Muscle of back (tissue), 13 donors: ENCODE measurements at places on chromosomes 4 and X. TPM values are rescaled to one million over a fixed set of nuclear protein-coding genes. Genes with fewer than 3 reads are reported as not detected.

- DNase-seq = peak; percentile 33
Measured at GRCh38 chrX:150476164-150476699, 92.2 kb upstream of the MTM1 start.

GRCh38 chrX:80578517-80579105 is 158.4 kb downstream of the TENT5D start:
- peak; percentile 35 for DNase-seq

DNA sequence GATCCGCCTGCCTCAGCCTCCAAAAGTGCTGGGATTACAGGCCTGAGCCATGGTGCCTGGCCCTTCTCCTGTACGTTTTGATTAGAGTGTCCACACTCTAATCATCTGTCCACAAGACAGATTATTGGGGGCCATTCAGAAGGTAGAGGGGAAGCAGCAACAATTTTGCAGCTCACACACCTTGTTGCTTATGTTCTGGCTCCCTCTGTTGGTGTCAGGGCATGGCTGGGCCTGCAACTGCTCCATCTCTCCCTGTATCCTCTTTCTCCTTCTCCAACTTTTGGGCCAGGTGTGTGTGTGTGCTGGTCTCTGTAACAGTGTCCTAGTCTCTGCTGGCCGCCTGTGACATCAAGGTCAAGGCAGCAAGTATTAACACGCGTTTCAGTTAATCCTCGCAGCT is 125.5 kb upstream of the MBNL3 start:
- peak; percentile 10 for DNase-seq

DNA sequence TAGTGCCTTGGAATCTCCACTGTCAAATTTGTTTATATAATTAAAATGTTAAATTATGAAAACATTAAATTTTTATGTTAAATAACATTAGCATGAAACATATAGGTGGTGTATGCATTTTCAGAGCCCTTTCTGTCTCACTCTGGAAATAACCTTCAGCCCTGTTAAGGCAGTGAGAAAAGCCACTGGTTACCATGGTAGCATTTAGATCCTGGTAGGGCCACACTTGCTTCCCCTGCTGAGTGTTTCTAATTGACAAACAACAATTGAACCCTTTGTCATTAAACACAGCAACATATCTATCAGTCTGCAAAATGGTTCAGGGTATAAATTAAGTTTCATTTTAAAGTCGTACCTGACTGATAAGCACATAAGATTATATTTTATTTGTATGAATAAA is 63.5 kb downstream of the PDK3 start:
- DNase-seq = no peak

DNA sequence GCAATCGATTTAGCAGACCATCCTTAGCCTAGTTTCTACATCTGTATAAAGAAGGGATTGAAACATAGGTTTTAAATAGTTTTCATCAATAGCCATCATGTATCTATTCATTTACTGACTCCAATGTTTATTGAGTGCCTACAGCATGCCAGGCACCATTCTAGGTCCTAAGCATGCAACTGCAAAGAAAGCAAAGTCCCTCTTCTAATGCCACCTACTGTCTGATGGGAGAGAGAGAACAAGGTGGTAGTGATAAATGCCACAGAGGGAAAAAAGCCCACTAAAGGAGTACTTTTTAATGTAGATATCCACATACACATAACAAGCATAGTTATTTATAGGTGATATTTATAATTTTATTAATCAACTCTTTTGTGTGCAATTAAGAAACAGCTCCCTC is 67.6 kb upstream of the PPARGC1A start:
- DNase-seq = no peak

- no peak for DNase-seq
Measured at GRCh38 chr4:189022440-189023035, 883.3 kb downstream of the TRIML1 start.

- no peak for DNase-seq
Measured at GRCh38 chr4:154741922-154742850, 1.6 kb upstream of the LRAT start.

DNA sequence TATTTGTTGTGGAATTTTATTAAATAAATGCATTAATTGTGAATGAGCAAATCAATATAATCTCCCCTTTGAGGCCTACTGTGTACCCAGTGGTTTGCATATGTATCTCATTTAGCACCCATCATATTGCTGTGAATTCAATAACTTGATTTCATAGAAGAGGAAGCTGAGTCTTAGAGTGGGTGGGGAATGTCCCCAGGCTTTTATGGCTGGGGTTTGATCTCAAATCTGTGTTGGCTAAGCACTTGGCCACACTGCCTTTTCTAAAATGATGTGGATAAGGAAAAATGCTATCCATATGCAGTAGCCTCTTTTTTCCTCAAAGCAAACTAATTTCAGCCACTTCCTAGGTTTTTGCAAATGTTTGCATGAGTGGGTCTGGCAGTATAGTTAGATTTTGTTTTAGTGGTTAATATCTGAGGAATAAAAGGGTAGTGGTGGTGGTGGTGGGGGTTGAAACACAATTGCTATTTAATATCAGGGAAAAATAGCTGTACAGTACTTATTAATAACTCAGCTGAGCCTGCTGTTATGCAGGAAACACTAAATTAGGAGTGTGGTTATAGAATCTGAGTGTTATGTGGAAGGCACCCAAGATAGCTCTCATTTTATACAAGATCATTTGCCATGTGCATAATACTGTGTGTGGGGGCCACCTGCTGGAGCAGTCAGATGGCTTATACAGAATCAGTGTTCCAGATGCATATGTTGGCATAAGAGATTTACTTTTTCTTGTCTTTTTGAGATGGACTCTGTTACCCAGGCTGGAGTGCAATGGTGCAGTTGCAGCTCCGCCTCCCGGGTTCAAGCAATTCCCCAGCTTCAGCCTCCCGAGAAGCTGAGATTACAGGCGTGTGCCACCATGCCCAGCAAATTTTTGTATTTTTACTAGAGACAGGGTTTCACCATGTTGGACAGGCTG is 108.0 kb downstream of the TMEM131L start:
- DNase-seq = peak; percentile 87

DNA sequence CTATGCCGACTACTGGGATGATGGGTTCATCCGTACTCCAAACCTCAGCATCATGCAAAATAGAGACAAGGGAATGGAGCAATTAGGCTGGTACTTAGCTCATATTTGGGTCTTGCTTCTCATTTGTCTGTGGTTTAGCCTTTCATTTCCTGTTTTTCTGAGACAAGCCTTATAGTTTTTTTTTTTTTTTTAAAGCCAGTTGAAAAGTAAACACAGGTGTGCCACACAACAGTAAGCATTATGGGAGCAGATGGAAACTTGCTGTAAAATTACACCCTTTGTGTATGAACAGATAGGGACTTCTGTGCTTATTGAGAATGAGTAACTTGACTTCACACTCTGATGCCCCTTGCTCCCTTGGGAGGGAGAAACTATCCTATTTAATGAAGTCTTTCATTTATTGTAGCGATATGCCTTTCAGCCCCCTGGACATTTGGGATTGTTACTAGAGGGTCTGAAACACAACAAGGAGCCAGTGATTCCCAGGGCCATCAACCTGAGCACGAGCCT is 13.7 kb downstream of the RASSF6 start:
- no peak for DNase-seq

- DNase-seq = no peak
Measured at GRCh38 chr4:26071688-26072087, 157.7 kb downstream of the SMIM20 start.

- DNase-seq = no peak
Measured at GRCh38 chr4:2941138-2942036, 21.8 kb downstream of the NOP14 start.

DNA sequence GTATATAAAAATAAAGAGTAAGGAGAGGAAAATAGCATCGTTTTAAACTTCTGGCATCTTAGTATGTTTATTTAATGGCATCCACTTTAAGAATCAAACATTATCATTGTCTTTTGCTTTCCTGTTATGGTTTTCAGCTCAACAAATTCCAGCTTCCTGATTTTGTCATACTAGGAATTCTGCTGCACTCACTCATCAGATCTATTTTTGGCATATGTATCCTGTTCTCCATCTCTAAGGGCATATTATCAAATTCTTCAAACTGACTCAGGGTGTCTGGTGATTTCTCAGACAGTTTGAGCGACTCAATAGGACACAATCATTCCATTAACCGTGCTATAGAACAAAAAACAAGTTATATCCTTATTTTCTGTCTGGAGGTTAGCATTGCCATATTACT is 248.5 kb upstream of the DIAPH2 start:
- peak; percentile 59 for DNase-seq

- no peak for DNase-seq
Measured at GRCh38 chr4:99807666-99808065, 9.0 kb upstream of the DAPP1 start.

DNA sequence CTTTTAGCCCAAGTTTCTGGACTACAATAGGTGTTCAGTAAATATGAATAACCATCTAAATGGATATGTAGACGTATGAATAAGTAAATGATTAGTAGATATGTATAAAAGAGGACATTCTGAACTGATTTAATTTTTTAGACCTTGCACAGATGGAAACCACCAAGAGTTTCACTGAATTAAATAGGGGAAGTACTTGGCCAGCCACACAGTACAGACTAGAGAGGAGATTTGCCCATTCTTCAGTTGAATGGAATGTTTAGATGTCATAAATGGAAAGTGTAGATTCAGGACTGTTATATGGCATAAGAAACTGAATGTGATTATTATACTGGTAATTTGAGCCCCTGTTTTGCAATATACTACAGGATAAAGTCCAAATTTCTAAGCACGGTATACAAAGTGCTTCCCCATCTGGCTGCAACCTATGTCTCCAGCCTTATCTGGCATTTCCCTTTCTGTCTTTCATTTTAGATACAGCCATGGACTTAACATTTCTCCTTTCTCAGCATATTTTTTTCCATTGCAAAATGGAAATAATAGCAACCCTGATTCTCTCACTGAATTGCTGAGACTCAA is 137.8 kb upstream of the HS3ST1 start:
- no peak for DNase-seq

- DNase-seq = no peak
Measured at GRCh38 chrX:139882299-139882698, 50.6 kb downstream of the ATP11C start.

DNA sequence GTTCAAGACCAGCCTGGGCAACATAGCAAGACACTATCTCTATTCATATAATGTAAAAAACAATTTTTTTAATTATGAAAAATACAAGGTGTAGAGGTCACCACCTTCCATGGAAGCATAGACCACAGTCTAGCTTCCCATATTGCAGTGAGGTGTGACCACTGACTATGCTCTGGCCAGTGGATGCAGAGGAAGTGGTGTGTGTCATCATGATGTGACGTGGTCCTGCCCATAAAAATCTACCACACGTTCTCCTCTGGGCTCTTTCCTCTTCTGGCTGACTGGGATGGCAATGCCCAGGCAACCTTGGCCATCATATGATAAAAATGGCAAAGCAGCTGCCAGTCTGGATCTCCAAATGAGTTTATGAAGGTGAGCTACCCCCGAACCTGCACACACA is 65.7 kb downstream of the RBM47 start:
- no peak for DNase-seq

DNA sequence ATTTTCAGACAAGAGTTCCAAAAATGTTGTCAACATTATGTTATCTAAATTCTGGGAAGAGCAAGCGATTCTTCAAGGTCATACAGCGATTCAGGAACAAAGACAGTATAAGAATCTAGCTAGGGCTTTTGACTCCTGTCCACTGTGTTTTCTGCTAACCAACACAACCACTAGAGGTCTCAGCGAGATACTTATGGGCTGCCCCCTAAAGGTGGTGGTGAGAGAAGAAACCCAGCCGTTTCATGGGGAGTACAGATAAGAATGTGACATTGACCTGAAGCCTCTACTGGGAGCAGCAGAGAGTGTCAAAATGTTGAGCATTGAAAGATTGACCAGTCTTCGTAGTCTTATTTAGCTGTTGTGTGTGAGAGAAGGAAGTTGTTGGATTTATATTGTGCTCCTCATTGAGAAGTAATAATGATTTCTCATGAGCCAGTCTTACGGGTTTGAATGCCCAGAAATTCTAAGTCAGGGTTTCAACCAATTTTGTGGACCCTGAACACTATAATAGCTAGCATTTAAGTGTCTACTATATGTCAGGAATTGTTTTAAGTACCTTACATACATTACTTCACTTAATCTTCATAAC is 168.3 kb downstream of the SPRY1 start:
- no peak for DNase-seq

GRCh38 chr4:177118596-177118995 is 191.1 kb upstream of the NEIL3 start:
- DNase-seq = peak; percentile 41

GRCh38 chrX:77640702-77641101 is 145.3 kb downstream of the ATRX start:
- DNase-seq = no peak

GRCh38 chrX:48698306-48698705 is 1.8 kb downstream of the SUV39H1 start:
- no peak for DNase-seq

- no peak for DNase-seq
Measured at GRCh38 chr4:111434586-111434985, 710.7 kb upstream of the FAM241A start.

The VGLL1 gene
- not detected for polyA plus RNA-seq

The NUDT9 gene
- polyA plus RNA-seq = 31.4 TPM

The GALNTL6 gene
- polyA plus RNA-seq = 1.0 TPM

The SLC25A4 gene
- 130 TPM for polyA plus RNA-seq

The HPGDS gene
- polyA plus RNA-seq = 11.7 TPM

The CT45A1 gene
- not detected for polyA plus RNA-seq

The FGF2 gene
- polyA plus RNA-seq = 8.5 TPM

The GC gene
- not detected for polyA plus RNA-seq

The KLHL13 gene
- 63.7 TPM for polyA plus RNA-seq

The DCAF12L2 gene
- 6.7 TPM for polyA plus RNA-seq

The USP17L21 gene
- not detected for polyA plus RNA-seq

The SMIM31 gene
- polyA plus RNA-seq = not detected
